ENCODE measurements at places on chromosomes 3 and 15.

DNA sequence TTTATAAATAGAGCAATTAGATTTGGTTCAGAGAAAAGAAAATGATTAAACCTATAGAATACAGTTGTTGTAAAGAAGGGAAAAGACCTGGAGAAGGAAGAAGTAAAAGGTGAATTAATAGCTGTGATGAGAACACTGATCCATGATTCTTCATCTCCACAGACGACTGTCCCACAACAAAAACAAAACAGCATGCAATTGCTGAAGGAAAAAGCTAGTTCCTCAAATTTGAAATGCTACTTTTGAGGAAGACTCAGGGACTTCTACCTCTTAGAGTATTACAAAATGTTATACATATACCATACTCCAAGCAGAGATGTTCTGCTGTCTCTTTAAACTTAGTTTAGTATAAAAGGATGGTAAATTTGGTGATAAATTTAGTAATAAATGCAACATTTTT, 21.5 kb downstream of the ALCAM start:
- DNase-seq, result no peak

- DNase-seq, result peak; percentile 76
These were observed 80.4 kb downstream of the SEMA5B start for GRCh38 chr3:122947196-122947595.

GRCh38 chr15:61141497-61142125, 87.5 kb downstream of the RORA start:
- DNase-seq, result no peak

- peak; percentile 50 for DNase-seq
These were observed 650 bp downstream of the PYGO1 start for GRCh38 chr15:55587321-55588069.

DNA sequence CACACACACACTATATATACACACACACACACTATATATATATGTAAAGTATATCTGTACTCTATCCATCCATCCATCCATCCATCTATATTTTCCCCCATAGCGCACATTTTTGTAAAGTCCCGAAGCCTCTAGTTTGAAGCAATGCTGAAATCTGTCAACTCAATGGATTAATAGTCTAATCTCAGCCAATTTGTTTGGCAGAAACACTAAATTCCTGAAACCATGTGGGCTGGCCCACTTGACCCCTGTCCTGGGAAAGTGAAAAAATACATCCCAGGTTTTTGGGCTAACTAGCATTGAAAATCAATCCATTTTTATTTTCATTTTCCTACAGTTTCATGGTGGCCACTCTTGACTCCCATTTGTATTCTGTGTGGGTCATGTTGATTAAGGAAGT, 166.7 kb downstream of the SLCO3A1 start:
- DNase-seq, result no peak
